GM23338 (cell line): ENCODE measurements at places on chromosomes 5 and 9.
A peak's percentile ranks its signal among the peaks of the same experiment; 100 is the strongest.

- DNase-seq, result no peak
Measured at GRCh38 chr5:139584137-139584536, 23.0 kb downstream of the UBE2D2 start.

DNA sequence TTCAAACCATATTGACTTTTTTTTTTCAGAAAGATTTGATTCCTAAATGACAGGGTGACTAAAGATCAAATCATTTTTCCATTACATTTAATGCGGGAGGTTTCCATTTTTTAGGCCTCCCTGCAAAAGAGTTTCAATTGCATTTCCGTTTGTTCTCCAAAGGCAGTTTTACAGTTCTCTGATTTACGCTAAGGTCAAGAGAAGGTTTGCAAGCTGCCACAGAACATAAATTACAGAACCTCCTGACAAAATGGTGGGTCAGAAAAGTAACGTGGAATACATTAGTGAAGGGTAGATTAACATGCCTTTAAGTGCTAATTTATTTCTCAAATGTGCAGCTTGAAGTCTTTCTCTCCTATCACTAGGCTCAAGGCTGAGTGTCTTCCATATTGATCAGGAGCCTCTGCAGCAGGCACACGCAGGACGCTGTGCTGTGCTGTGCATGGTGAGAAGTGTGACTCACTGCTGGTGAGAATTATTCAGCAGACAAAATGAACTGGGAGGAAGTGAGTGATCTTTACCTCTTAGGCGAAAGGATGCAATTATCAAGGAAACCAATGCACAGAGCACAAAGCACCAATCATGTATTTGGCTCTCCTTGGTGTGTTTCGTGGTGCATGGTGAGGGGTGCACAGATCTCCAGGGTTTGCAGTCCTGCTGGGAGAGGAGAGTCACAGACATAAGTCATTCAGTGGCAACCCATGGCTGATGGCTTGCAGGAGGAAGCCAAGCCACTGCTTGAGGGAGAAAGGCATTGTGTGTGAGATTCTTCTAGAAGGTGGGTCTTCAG, 136.3 kb downstream of the TENT4A start:
- no peak for DNase-seq

DNA sequence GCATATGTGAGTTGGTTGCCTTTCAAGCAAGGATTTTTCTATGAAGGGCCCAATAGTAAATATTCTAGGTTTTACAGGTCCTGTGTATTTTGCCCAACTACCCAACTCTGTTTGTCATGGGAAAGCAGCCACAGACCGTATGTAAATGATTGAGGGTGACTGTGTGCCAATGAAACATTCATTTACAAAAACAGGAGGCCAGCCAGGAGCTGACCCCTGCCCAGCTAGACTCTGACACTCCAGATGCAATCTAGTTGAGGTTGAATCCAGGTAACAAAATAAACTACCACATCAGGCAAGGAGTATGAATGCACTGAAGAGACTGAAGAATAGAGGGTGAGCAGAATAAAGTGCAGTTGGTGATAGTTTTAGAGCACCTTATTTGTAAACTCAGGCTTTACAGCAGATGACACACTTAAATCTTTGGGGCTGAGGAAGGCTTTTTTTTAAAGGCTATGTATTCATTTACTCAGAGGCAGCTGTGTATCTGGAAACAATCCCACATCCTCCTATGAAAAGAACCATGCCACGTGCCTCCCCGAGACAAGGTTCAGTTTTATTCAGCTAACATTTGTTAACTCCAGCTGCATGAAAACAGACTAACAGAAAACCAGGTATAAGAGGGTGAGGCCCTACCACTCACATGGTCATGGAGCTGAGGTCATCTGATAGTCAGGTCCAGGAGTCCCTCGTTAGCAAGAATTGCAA, 60.7 kb downstream of the SLC1A1 start:
- DNase-seq, result no peak

GRCh38 chr9:8287501-8287900, 487.9 kb upstream of the DMAC1 start:
- no peak for DNase-seq

DNA sequence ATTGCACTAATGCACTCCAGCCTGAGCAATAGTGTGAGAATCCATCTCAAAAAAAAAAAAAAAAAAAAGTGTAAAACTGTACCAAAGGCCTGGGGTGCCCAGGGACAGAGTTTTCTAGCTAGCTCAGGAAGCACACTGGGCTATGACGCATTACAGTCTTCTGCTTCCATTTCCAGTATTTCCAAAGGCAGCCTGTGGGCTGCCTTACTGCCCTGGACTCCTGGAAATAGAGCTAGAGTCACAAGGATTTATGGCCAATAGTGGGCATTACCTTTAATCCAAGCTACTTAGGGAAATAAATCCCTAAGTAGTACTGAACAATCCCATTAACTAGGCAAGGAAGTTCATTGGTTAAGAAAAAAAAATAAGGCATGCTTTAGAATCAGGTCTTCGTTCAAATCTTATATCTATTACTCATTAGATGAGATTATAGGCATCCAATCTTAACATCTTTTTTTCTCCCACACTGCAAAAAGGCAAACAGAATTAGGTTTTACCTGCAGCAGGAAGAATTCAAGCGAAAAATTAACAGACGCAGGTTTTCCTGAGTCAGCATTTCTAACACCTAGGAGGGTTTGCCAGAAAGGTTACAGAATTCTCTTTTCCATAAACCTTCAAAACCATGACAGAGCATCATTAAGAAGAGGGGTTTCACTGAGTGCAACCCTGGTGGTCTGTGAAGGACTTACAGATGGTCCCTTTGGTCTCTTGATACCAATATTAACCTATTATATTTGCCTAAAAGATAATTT, 85.6 kb upstream of the CCDC112 start:
- DNase-seq, result no peak

- DNase-seq, result no peak
Measured at GRCh38 chr9:94865582-94866452, 139.3 kb downstream of the AOPEP start.

DNA sequence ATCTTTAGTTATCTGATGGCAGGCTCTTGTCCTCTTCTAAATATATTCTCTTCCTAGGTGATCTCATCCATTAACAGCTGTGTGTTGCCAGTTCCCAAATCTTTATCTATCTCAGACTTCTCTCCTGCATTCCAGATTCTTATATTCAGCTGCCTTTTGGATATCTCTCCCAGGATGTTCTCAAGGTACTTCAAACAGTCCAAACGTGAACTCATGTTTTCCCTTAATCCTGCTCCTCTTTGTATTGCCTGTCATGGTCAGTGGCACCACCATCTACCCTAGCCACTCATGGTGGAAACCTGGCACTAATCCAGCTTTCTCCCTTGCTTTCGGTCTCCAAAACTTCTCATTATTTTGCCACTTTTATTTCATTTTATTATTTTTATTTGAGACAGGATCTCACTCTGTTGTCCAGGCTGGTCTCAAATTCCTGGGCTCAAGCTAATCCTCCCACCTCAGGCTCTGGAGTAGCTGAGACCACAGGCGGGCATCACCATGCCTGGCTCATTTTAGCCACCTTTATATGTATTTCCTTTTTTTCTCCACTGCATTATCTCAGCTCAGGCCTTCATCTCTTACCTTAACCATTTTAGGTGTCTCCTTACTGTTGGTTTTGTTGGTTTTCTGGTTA, 3.8 kb downstream of the ZFYVE16 start:
- no peak for DNase-seq

- peak; percentile 85 for DNase-seq
Measured at GRCh38 chr9:101727612-101728524, 10.6 kb downstream of the GRIN3A start.

DNA sequence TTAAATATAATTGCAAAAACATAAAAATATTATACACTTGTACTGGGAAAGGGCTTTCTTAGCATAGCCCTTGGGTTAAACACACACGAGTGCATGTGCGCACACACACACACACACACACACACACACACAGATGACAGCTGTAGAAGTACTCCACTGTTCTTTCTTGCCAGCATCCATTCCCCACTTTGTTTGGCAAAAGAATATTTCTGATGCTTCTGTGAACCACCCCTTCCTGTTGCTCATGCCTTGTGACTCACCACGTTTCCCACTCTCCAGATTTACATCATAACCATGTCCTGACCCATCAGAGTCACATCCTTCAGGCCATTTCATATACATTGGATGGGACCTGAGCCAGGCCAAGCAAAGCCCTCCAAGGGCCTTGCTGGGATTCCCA, 280.1 kb downstream of the DNAH5 start:
- DNase-seq, result no peak

DNA sequence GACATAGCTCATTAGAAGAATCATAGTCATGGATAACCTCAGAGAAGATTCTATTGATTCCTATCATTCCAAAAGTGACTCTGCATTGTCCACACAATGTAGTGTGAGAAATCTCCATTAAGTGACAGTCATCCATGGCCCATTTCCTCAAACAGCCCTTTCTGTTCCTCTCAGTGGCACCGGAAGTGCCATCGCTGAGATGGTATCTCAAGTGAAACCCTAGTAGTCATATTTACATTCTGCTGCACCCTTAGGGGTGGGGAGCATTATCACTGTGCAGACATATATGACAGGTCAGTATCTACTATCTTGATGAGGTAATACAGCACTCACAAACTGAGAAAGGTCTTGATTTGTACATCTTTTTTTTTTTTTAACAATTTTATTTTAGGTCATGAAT, 55.4 kb upstream of the MIER3 start:
- no peak for DNase-seq

DNA sequence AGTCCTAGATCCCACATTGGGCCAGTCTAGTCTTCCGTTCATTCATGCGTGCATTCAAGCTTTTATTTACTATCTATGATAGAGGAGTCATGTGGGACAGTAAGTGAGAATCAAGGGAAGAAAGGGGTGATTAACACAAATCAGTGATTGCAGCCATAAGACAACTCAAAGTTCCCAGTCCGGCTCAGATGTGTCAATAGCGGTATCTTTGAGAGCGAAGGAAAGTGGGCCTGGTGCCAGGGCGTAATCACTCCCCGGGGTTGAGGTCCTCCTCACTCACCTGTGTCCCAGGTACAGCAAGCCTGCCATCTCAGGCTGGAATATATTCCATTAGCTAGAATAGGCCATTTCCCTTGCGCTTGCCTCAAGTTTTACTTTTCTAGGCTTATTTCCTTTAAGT, 196.3 kb downstream of the ATP10B start:
- no peak for DNase-seq

DNA sequence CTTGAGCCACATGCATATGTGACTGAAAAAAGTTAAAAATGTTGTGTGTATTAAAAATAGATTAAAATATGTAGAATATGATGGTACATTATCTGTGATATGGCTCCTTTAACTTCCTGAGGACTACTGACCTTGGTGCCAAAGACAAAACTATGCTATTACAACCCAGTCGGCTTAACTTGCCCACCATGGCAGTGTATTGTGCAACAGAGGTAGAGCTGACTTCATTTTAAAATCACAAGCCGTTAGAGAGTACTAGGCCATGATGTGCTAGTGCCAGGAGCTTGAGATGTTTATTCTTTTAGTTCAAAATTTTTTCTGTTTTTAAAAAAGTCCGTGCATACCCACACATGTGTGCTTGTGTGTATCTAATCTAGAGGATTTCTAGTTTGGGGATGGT, 46.3 kb downstream of the NAA35 start:
- no peak for DNase-seq

- no peak for DNase-seq
Measured at GRCh38 chr9:134969156-134970045, 51.7 kb upstream of the FCN1 start.

DNA sequence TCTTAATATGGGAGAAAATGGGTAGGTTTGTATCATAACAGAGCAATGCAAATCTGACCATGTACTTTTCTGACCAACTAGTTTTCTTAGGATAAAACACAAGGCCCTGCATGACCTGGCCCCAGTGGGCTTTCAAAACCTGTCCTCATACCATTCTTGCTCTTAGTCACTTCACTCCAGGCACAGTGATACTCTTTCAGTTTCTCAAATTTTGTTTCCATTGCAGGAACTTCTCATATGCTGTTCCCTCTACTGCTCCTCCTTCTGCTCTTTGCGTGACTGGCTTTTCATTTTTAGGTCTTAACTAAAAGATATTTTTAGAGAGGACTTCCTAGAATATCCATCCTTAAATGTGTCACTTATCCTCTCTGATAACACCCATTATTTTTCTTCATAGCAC, 112.4 kb downstream of the INIP start:
- no peak for DNase-seq

- DNase-seq, result no peak
Measured at GRCh38 chr9:123447934-123448646, 92.1 kb downstream of the CRB2 start.

GRCh38 chr9:115553060-115553773, 435.3 kb upstream of the TNC start:
- peak; percentile 81 for DNase-seq

DNA sequence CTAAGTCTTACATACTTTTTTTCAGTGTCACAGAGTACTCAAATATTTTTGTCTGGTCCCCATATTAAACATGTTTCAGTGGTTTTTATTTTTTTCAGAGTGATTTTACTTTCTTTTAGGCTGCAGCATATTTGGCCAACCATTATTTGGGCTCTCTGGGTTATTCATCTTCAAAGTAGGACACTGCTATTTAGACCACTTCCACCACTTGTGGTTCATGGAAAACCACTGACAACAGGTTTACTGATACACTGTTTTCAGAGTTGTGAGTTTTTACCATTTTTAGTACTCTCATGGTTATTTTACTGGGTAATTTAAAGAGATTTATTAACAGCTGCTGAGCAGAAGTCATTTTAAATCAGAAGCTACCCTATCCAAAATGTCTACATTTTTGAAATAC, 437.6 kb downstream of the KIAA0825 start:
- DNase-seq, result no peak

GRCh38 chr5:138927979-138928378, 52.8 kb upstream of the LRRTM2 start:
- DNase-seq, result no peak

- no peak for DNase-seq
Measured at GRCh38 chr9:78033870-78034269, 2.3 kb upstream of the GNAQ start.

DNA sequence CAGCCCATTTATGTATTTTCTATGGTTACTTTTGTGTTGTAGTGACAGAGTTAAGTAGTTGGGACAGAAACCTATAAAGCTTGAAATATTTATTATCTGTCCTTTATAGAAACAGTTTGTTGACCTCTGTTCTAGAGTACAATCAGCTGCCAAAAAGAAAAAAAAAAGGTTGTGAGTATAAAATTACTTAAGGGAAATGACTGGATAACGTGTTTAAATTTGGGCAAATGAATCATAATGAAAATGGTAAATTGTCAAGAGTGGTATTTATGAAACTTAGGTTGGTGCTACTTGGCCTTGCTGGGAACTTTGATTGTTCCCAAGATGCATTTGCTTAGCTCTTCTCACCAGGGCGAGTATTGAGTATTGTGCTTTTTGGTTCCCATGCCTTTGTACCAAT, 70.2 kb upstream of the IL6ST start:
- no peak for DNase-seq

DNA sequence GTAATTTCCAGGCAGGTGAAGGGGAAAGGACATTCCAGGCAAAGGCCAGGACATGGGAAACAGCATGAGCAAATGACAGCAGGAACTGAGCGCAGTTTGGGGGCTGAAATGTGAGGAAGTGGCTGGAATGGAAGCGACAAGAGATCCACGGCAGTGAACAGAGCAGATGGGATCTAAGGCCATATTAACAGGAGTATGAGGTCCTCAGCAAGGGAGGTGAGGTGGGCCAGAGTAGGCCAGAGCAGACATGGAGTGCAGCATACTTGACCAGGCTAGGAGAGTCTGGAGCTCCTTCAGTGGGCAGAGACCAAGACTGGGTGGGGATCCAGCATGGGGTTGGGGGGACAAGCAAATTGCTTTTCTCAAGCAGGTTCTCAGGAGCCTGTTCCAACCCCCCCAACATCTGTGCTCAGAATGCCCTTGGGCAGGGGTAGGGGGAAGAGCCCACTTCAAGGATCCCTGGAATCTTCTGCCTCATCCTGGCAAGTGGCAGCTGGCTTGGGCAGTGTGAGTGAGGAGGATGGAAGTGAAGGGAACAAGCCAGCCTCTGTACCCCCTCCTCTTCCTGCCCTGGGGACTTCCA, 34.5 kb downstream of the DAB2IP start:
- no peak for DNase-seq
